Epithelial cell of esophagus (primary cell): ENCODE measurements at places on chromosomes 16 and 17.

DNA sequence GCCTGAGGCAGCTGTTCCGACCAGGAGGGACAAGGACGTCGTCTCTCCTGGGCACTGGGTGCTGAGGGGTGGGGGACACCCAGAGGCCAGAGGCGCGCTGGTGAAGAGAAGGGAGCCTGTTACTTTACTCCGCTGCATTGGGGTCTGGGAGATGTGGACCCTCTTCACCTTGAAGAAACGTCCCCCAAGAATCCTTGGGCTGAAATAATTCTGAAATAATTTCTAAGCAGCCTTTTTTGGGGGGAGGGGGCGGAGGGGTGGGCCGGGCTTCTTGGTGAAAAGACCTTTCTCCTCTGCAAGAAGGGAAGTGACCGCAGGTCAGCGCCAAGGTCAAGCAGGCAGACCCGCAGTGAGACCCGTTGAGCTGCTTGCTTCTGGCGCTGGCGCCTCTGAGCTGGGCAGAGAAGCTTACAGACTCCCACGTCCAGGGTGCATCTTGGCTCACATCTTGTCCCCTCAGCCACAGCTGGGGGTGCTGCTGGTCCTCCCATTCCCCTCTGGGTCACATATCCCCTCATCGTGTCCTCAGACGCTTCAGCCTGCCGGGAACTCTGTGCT, 1.1 kb downstream of the SYT17 start:
- DNase-seq = no peak

DNA sequence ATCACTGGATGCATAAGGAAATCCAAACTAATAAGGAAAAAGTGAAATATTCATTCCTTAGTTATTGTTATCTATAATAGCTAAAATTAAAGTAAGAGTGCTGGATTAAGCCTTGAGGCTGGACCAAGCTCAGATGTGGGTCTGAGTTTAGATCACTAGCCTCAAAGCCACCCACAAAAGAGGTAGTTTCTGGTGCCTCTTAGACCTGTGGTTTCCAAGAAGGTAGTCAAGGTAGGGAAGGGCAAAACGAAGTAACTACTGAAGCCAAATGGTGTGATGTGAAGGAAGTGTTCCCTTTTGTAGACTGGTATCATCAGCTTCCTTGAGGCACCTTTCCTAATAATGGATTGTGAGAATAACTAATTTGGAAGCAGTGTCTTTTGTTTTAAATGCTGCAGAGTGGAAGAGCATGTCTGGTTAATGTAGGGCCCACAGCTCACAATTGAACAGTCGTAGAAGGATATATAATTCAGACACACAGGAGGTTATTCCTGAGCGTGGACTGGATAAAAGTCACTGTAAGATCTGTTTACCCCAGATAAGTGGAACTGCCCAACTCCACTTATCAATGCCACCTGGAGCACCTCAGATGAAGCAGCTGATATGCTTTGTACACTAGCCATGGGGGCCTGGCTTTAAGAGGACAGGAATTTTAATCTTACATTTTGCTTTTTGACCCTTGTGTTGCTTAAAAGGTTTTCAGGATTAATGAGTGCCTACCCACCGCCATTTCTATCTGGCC, 31.7 kb upstream of the LCMT1 start:
- no peak for DNase-seq

GRCh38 chr16:76081967-76082366, 195.2 kb upstream of the CNTNAP4 start:
- peak; percentile 87 for DNase-seq

DNA sequence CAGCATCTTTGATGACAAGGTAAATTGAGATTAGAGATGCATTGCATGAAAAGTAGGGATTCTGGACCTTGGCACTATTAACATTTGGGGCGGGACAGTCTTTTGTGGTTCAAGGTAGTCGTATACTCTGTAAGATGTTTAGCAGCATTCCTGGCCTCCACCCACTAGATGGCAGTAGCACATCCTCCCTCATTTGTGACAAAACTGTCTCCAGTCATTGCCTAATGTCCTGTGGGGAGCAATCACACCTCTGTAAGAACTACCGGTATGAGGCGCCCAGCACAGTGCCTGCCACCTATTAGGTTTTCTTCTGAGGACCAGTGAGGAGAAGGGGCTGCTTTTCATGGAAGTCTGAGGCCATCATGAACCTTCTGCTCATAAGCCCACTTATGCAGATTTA, 180.8 kb downstream of the RBFOX1 start:
- DNase-seq = no peak

DNA sequence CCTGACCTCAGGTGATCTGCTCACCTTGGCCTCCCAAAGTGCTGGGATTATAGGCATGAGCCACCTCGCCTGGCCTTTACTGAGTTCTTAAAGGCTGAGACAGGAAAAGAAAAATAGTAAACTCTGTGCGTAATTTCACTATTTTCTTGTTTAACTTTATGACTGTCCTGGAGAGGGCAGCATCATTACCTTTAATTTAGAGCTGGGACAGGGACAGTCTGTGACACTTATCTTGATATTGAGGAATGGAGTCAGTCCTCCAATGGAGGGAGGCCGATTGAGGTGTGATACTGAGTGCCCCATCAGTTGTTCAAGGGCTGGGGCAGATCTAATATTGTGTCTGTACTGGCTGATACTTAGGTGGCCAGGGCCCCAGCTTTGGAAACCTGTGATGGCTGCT, 21.5 kb upstream of the SPN start:
- DNase-seq = no peak
